Lung (tissue), 17 donors: ENCODE measurements at places on chromosomes 1 and 21.

- no peaks in the 10 kb centered on the region for H3K36me3 ChIP-seq
- no peaks in the 10 kb centered on the region for H3K27me3 ChIP-seq
- H3K4me3 ChIP-seq: no peak overlapping the region
- no peak for DNase-seq
These were observed 1.4 kb downstream of the ACADM start for GRCh38 chr1:75725861-75726361.

- H3K4me3 ChIP-seq: no peak overlapping the region
- H3K4me1 ChIP-seq: peaks cover 5% of the 10 kb centered on the region
- H3K27ac ChIP-seq: no peak overlapping the region
- DNase-seq: no peak
These were observed 75.4 kb downstream of the SLC25A24 start for GRCh38 chr1:108124622-108125311.

DNA sequence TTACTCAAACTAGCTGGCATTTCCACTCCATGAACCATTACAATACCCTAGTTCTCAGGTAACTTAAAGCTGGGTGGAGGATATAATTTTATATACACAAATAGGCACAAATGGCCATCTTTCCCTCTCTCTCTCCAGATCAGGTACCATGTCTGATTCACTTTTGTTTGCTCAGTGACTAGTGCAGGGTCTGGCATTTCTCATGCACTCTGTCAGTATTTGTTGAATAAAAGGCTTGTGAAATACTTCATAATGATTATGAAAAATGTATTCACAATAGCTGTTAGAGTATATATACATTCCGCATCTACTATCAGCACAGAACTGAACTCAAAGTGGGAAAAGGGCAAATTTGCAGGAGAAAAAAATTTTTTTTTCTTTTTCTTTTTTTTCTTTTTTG is 510.2 kb upstream of the USP24 start:
- H3K36me3 ChIP-seq: no peaks in the 10 kb centered on the region
- H3K27me3 ChIP-seq: no peaks in the 10 kb centered on the region
- H3K4me3 ChIP-seq: no peak overlapping the region

- no peaks in the 10 kb centered on the region for H3K36me3 ChIP-seq
- H3K4me1 ChIP-seq: no peaks in the 10 kb centered on the region
- H3K4me3 ChIP-seq: no peak overlapping the region
- DNase-seq: no peak
- H3K27me3 ChIP-seq: no peaks in the 10 kb centered on the region
- no peak overlapping the region for H3K27ac ChIP-seq
These were observed 100.3 kb downstream of the UCHL5 start for GRCh38 chr1:192958871-192959270.

DNA sequence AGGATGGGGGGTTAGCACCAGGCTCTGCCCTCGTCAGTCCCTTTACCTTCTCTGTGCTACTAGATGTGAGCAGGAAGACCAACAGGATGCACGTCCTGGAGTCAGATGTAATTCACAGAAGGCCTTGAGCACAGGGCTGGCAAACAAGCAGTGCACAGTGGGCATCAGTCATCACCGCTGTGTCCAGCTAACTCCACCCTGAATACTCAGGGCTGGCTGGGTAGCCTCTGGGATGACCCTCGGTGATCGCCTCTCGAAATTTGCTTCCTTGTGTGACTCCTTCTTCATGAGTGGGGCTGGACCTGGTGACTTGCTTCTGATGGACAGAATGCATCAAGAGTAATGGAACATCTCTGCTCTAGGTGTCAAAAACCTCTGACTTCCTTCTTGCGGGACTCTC is 92.2 kb upstream of the TMPRSS2 start:
- H3K4me1 ChIP-seq: no peaks in the 10 kb centered on the region
- H3K27ac ChIP-seq: no peak overlapping the region
- DNase-seq: no peak
- H3K4me3 ChIP-seq: no peak overlapping the region
- no peaks in the 10 kb centered on the region for H3K36me3 ChIP-seq
